Liver (tissue), 10 donors: ENCODE measurements at places on chromosomes 3 and 15. TPM values are rescaled to one million over a fixed set of nuclear protein-coding genes. Genes with fewer than 3 reads are reported as not detected.

GRCh38 chr3:63933459-63933858 is 21.3 kb upstream of the SCAANT1 start:
- no peak for DNase-seq

GRCh38 chr3:49655731-49656285 is 18.3 kb upstream of the APEH start:
- no peak for DNase-seq

DNA sequence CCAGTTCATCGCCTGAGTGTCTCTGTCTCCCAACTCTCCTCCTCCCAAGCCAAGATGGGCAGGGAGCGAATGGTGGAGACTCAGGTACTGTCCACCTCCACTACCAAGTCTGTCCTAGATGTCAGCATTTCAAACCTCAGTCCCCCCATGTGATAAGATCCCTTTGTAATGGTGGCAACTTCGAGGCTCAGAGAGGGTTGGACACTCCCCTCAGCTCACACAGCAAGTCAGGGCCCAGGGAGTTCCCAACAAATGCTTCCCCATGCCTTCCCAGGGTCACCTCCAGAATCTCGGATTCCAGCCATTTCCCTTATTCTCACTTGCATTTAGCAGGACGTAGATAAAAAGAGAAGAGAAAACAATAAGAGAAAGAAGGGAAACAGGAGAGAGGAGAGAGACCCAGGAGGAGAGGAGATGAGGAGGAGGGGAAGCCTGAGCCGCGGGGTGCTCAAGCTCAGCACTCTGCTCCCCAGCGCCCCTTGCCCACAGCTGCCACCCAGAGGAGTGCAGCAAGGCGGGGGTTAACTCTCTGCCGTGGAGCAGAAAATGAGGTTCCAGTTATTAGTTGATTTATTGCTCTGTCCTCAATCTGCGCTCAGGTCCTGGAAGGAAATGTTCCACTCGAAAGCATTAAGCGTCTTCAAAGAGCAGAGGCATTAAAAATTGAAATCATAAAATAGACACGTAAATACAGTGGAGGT is 84.1 kb upstream of the LINGO1 start:
- no peak for DNase-seq

DNA sequence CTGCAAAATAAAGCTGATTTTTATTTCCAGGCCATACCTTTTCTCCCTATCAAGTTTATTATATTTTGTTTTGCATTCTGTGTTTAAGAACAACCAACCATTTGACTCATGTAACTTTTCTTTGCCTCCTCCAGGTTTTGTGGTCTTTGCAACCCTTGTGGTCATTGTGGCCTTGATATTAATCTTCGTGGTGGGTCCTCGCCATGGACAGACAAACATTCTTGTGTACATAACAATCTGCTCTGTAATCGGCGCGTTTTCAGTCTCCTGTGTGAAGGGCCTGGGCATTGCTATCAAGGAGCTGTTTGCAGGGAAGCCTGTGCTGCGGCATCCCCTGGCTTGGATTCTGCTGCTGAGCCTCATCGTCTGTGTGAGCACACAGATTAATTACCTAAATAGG is 27.6 kb downstream of the NIPA2 start:
- no peak for DNase-seq

- peak; percentile 36 for DNase-seq
Observed at GRCh38 chr15:86743283-86743903, 663.7 kb downstream of the AGBL1 start.

DNA sequence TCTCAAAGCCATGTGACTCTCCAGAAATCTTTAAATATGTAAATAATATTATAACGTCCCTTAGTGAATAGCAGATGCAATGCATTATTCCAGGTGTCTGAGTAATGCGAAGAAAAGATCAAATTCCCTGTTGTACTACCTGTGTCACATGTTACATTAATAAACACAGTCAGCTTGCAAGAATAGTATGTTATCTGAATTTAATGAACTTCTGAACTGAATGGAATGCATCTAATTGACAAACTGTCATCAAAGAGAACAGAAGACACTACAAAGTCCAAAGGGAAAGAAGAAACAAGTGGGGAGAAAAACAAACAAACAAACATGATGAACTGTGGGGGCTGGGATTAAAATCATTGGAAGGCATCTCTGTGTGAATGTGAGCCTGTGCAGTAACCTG is 508.8 kb downstream of the LPP start:
- DNase-seq: no peak

DNA sequence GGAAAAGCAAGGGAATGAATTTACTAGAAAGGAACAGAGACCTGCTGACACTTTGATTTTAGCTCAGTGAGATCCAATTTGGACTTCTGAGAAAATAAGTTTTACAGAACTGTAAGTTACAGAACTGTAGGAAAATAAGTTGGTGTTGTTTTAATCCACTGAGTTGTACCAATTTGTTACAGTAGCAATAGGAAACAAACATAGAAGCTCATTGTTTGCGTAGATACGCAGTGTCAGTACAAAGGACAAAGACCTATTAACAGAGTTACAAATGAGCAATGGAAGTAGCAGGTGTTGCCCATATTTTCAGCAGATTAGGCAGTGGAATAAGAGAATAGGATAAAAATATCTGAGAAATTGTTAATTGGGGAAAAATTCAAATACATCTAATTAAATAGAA is 385.8 kb upstream of the CNTN6 start:
- DNase-seq: no peak

- no peak for DNase-seq
Observed at GRCh38 chr3:71536376-71536965, 47.1 kb downstream of the FOXP1 start.

- DNase-seq: no peak
Observed at GRCh38 chr3:60337421-60337820, 913.8 kb downstream of the FHIT start.

- DNase-seq: no peak
Observed at GRCh38 chr3:188711881-188712247, 459.9 kb upstream of the TPRG1 start.

DNA sequence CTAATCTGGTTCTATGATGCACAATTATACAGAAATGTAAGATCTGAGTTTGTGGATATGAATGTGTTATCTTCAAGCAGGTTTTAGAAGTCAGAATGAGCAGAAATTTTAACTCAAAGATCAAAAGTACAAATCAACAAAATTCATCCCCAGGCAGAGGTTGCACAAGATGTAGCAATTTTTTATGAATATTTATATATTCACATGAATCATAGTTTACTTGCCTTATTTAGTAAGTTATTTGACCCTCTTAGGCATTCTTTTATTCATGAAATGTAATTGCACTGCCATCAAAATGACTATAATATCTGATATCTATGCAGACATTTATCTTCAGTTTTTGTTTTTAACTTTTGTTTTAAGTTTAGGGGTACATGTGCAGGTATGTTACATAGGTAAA is 103.1 kb upstream of the DAZL start:
- DNase-seq: no peak

DNA sequence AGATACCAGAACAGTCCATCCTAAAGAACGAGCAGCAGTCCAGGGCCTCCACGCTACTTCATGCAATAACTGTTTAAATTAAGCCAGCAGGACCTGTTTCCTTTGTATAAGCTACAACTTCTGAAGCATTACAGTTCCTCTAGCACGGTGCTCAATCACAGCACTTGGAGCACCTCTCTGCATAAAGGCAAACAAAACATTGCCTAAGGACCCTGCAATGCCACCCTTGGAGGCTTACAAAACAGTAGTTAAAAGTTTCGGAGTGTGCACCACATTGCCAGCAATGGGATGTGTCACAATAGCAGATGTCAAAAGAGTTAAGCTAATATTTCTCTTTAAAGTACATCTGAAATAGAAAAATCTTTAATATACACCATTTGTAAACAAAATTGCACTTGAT is 2.6 kb upstream of the VPS39 start:
- DNase-seq: no peak

GRCh38 chr15:35496585-35496984 is 49.4 kb downstream of the DPH6 start:
- no peak for DNase-seq

Gene C3orf20
- total RNA-seq: 0.08 TPM

Gene ASB14
- not detected for total RNA-seq

Gene GPR27
- total RNA-seq: 0.65 TPM

Gene BTLA
- total RNA-seq: 0.25 TPM

Gene CYP1A2
- total RNA-seq: 32.5 TPM

Gene SLCO2A1
- total RNA-seq: 0.56 TPM

Gene GRIP2
- 0.33 TPM for total RNA-seq

Gene TMEM158
- 3.7 TPM for total RNA-seq
